ENCODE measurements at places on chromosomes 7 and 10. TPM values are rescaled to one million over a fixed set of nuclear protein-coding genes. Genes with fewer than 3 reads are reported as not detected.

DNA sequence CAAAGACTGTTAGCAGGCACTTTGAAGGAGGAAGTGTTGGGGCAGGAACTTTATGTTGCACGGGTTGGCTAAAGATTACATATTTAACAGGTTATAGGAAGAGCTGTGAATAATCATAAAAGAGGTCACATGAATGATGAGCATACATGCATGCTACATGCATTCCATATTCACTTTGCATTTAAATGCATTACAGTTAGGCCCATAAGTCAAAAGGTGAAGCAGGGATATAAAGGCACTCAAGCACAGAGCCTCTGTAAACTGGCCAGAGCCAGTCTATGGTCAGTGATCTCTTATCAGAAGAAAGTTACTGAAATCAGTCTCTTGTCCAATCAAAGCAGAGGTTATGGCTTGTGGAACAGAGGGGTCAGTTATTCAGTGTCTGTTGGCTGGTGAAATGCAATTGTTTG lies 7.3 kb upstream of the ANKRD7 start:
- no peak overlapping the region for H3K4me3 ChIP-seq
- no peak overlapping the region for H3K27ac ChIP-seq
- H3K4me1 ChIP-seq = peaks cover 14% of the 10 kb centered on the region
- H3K27me3 ChIP-seq = no peaks in the 10 kb centered on the region
- no peak for DNase-seq
- H3K36me3 ChIP-seq = no peaks in the 10 kb centered on the region

DNA sequence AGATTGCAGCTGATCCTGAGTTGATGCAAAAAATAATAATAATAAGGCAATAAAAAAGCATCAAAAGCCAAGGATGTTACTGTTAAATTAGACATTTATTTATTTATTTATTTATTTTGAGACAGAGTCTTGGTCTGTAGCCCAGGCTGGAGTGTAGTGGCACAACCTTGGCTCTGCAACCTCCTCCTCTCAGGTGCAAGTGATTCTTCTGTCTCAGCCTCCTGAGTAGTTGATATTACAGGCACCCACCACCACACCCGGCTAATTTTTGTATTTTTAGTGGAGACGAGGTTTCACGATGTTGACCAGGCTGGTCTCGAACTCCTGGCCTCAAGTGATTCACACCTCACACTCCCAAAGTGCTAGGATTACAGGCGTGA lies 465.5 kb upstream of the NRP1 start:
- H3K4me1 ChIP-seq = no peaks in the 10 kb centered on the region
- no peaks in the 10 kb centered on the region for H3K36me3 ChIP-seq
- no peak for DNase-seq
- H3K27ac ChIP-seq = no peak overlapping the region
- H3K4me3 ChIP-seq = no peak overlapping the region

GRCh38 chr7:17989546-17989945 lies 38.1 kb downstream of the PRPS1L1 start:
- DNase-seq = no peak
- no peak overlapping the region for H3K27ac ChIP-seq
- no peaks in the 10 kb centered on the region for H3K36me3 ChIP-seq

DNA sequence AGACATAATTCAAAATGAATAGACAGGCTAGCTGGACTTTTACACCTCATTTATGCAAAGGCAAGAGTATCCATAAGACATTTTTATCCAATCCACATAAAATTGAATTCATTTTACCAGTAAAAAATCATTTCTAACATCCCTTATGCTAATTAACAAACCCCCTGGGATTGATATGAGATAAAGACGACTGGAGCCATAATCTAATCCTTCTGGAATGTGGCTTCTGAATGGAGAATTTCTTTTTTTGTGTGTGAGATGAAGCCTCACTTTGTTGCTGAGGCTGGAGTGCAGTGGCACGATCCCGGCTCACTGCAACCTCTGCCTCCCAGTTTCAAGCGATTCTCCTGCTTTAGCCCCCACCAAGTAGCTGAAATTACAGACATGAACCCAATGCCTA lies 90.4 kb downstream of the AKR1D1 start:
- H3K27me3 ChIP-seq = no peaks in the 10 kb centered on the region
- no peak overlapping the region for H3K27ac ChIP-seq
- H3K4me1 ChIP-seq = no peaks in the 10 kb centered on the region
- DNase-seq = no peak
- H3K36me3 ChIP-seq = no peaks in the 10 kb centered on the region

DNA sequence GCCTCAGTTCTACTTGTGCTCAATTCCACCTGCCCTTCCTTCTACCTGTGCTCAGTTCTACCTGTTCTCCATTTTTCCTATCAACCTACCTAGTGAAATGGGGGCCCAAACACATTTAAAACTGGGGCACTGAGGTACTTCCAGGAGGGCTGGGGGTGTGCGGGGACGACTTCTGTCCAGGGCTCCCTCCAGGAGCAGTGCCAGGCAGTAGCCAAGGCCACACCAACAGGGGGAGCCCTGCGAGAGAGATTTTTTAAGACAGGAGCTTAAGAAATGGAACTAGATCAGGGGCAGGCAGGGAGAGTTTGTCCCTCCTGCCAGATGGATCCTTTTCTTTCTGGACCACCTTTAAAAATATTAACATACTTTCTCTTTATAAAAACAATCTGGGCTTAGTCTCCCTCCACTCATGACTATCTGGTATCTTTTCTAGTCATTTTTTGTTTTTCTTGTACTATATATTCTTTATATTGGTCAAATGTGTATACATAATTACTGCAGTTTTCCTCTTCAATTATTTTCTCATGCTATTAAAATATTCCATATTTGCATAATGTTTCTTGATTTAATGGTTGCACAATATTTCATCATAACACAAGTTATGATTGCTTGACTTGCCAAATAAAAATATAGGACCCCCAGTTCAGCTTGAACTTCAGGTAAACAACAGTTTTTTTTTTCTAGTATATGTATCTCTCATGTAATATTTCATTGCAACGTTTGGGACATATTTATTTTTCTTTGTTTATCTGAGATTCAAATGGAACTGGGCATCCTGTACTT lies 47.3 kb upstream of the INSYN2A start:
- H3K4me1 ChIP-seq = no peaks in the 10 kb centered on the region
- no peak for DNase-seq
- no peaks in the 10 kb centered on the region for H3K36me3 ChIP-seq

DNA sequence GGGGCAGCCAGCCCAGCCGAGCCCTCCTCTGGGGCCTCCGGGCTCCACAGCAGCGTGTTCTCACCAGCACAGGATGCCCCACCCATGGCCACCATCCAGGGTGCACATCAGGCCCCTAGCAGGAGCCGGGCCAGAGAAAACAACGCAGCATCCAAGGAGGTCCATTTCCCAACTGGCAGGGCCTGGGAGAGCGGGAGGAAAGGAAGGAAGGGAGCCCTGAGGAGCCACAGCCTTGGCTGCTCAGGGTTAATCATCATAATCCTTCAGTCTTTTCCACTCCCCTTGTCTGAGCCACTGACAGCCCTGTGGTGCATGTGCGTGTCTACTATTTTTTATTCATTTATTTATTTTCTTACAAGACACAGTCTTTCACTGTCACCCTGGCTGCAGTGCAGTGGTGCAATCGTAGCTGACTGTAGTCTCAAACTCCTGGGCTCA lies 3.6 kb downstream of the PLAC9 start:
- no peak for DNase-seq
- no peaks in the 10 kb centered on the region for H3K4me1 ChIP-seq
- no peak overlapping the region for H3K4me3 ChIP-seq
- no peaks in the 10 kb centered on the region for H3K27me3 ChIP-seq
- no peaks in the 10 kb centered on the region for H3K36me3 ChIP-seq

DNA sequence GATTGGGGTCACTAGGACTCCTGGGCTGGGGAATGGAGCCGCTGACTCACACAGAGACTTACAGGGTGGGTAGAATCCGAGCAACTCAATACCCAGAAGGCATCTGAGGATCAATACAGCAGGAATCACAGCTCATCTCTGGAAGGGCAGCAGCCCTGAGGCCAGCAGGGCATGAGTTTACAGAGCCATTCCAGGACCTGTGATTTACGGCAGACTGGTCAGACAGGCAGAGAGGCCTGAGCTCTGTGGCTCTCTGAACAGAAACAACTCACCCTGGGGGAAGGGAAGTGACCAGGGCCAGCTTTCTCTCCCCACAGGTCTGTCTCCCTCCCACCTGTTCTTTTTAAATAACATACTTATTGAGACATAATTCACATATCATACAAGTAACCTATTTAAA lies 88.2 kb upstream of the CXCL12 start:
- no peak overlapping the region for H3K4me3 ChIP-seq
- no peak overlapping the region for H3K27ac ChIP-seq
- no peak for DNase-seq
- H3K27me3 ChIP-seq = no peaks in the 10 kb centered on the region

- H3K4me3 ChIP-seq = no peak overlapping the region
- H3K27ac ChIP-seq = no peak overlapping the region
- no peaks in the 10 kb centered on the region for H3K27me3 ChIP-seq
- H3K36me3 ChIP-seq = no peaks in the 10 kb centered on the region
- H3K4me1 ChIP-seq = no peaks in the 10 kb centered on the region
- DNase-seq = peak; percentile 81
Measured at GRCh38 chr7:44291066-44291732, 34.2 kb downstream of the CAMK2B start.

DNA sequence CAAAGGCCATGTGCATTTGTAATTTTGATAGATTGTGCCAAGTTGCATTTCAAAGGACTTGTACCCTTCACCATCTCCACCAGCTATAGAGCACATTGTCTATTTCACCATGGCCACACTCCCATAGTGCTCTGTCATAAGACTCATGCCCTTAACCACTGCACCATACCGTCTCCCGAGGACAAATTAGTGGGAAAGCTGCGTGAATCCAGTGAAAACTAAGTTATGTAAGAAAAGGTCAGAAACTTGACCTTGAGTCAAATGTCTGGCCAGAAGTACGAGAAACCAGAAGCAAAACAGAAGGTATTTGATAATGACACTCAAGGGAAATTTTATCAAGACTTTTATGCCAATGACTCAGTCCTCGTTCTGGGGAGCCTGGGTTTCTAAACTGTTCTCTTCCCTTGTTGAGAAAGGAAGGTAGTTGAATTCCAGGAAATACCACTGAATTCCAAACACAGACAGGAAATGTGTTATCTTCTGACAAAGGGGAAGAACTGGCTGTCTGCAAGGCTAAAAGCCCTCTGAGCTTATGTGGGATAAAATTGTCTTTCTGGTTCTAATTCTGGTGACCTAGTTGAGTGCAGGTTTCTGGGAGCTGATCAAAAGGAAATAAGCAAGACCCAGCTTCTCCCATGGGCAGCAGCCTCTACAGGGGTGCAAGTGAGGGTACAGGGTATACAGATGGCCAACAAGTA lies 49.7 kb downstream of the CDK1 start:
- H3K4me1 ChIP-seq = peaks cover 8% of the 10 kb centered on the region
- no peak for DNase-seq
- no peak overlapping the region for H3K4me3 ChIP-seq
- H3K36me3 ChIP-seq = no peaks in the 10 kb centered on the region

The ELMO1 gene
- polyA plus RNA-seq = 26.0 TPM

The ASZ1 gene
- polyA plus RNA-seq = not detected

The SORBS1 gene
- 2.8 TPM for polyA plus RNA-seq

The ADCY1 gene
- 0.17 TPM for polyA plus RNA-seq
